Frontal cortex (tissue), 4 donors: ENCODE measurements at places on chromosomes 3 and 15.
A peak's percentile ranks its signal among the peaks of the same experiment; 100 is the strongest.

GRCh38 chr3:137509354-137510045 lies 254.6 kb upstream of the SOX14 start:
- no peak for DNase-seq

DNA sequence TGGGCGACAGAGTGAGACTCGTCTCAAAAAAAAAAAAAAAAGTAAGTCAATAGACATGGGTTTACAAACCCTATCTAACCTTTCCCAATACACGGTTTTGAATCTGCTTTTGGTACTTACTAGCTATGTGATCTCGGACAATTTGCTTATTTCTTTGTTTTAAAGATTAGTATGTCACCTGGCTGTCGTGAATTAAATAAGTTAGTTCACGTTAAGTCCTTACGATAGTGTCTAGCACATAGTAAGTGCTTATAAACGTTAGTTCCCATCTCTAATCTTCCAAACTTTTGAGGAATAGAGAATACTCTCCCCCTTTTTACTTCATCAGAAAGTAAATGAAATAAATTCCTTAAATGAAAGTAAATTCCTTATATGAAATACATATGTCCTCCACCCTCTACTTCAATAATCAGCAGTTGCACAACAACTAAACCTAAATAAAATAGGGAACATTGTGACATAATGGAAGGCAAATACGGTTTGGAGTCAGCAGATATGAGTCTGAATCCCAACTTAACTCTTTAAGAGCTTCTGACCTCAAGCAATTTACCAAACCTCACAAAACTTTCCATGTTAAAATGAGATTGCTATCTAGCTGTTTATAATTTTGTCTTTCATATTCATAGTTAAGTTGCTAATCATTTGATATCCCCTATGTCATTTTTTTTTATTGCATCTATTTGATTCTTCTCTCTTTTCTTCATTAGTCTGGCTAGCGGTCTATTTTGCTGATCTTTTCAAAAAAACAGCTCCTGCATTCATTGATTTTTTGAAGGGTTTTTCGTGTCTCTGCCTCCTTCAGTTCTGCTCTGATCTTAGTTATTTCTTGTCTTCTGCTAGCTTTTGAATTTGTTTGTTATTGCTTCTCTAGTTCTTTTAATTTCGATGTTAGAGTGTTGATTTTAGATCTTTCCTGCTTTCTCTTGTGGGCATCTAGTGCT lies 134.6 kb downstream of the PEAK1 start:
- DNase-seq, result no peak

DNA sequence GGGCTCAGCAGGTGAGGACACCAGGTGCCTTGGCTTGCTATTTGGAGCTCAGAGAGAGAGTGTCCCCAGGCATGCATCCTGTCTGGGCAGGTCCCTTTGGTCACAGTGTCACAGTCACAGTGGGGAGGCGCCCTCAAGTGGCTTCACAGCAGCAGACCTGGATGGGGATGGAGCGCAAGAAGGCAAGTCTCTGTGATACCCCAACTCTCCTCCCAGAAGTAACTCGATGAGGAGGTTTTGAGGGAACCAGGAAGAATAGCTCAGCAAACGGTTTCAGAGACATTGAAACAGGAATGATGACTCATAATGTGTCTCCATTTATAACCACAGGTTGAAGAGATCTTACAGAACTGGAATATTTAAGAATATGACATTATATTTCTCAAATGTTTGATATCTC lies 66.5 kb upstream of the SH3GL3 start:
- DNase-seq, result peak; percentile 41

- DNase-seq, result no peak
These were observed 31.3 kb downstream of the GATM start for GRCh38 chr15:45347033-45347432.

GRCh38 chr3:46907271-46907670 lies 29.8 kb downstream of the PTH1R start:
- no peak for DNase-seq

DNA sequence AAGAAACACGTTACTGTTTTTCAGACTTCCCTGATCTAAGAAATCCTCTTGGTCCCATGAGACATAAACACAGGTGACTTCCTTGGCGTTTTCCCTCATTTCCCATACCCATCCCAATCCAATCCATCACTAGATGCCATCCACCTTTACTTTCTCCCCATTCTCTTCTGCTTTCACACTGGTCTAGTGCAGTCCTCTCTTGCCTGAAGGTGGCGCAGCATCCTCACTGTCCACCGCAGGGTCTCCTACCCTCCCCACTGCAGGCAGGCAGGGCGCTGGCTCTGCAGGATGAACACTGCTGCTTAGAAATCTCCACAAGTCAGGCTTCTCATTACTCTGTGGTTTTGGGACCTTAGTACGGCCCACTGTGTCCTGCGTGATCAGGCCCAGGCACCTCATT lies 58.2 kb downstream of the RAB7A start:
- no peak for DNase-seq

- DNase-seq, result no peak
These were observed 49.9 kb downstream of the LRRFIP2 start for GRCh38 chr3:37124435-37124834.

DNA sequence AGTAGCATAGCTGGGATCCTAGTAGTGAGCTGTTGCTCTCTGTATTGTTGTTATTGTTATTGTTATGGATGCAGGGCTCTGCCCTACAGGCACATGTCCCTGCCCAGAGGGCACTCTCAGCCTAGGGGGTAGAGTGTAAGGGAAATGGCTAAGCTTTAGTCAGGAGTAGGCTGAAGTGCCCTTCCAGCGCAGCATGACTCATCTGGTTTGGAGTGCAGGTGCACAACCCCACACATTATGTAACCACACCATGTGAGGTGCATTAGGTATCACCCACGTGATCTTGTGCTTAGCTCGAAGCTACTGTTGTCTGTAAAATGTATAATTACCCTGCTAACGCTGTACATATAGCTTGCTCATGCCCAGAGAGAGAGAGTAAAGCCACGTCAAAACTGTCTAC lies 48.3 kb upstream of the TIPARP start:
- DNase-seq, result no peak

DNA sequence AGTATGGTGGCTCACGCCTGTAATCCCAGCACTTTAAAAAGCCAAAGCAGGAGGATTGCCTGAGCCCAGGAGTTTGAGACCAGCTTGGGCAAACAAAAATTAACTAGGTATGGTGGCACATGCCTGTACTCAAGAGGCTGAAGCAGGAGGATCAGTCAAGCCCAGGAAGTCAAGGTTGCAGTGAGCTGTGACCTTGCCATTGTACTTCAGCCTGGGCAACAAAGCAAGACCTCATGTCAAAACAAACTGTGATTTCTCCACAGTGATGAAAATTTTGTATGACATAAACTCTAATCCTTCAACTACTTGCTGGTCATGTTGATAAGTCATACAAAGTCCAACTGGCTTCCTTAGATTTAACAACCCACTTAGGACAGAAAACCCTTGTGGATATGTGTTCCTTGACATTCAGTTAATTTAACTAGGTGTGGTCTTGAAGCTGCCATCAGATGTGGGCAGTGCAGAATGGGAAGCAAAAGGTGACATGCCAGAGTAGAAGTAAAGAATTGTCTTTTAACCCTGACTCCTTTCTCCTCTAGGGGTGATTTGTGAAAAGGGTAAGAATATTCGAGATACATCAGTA lies 263.3 kb downstream of the PTPRG start:
- DNase-seq, result no peak

- DNase-seq, result no peak
These were observed 2.5 kb downstream of the GPR62 start for GRCh38 chr3:51957520-51958205.

DNA sequence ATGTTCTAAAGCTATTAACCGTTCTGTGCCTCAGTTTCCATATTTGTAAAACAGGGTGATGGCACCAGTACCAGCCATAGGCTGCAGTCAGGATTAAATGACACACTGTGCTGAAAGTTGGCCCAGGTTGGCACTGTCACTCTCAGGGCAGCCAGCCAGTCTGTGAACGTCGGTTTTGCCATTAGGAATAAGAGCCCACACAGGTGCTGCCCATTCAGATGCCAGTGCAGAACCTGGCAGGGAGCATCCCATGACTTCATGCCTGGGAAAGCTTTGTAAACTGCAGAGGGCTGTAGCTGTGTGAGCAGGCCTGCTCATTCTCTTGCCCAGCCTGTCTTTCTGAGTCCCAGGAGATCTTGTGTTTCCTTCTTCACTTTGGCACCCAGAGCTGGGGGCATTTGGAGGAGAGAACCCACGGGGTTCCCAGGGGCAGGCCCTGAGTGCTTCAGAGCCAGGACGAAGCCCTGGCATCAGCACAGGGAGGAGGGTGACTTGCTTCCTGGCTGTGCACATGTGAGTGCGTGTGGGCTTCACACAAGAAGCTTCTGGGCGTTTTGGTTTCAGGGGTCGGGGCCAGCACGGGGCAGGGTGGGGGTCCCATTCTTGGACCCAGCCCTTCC lies 46.9 kb downstream of the ZNF710 start:
- no peak for DNase-seq

- no peak for DNase-seq
These were observed 1.2 kb upstream of the SPICE1 start for GRCh38 chr3:113516115-113516505.

- DNase-seq, result no peak
These were observed 322.7 kb downstream of the SV2B start for GRCh38 chr15:91422797-91423196.

DNA sequence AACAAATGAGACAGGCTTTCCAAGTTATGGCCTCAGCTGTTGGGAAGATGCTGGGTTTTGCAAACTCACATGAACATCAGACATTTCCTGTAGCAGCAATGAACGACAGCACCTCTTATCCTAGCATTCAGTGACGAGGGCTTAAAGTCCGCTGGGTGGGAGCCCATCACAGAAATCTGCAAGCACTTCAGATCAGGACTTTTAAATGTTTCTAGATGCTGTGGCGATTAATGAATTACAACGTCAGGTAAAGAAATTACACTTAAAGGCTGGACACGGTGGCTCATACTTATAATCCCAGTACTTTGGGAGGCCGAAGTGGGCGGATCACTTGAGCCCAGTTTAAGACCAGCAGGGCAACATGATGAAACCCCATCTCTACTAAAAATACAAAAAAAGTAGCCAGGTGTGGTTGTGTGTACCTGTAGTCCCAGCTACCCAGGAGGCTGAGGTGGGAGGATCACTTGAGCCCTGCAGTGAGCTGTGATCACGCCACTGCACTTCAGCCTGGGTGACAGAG lies 3.9 kb downstream of the AEN start:
- DNase-seq, result no peak

DNA sequence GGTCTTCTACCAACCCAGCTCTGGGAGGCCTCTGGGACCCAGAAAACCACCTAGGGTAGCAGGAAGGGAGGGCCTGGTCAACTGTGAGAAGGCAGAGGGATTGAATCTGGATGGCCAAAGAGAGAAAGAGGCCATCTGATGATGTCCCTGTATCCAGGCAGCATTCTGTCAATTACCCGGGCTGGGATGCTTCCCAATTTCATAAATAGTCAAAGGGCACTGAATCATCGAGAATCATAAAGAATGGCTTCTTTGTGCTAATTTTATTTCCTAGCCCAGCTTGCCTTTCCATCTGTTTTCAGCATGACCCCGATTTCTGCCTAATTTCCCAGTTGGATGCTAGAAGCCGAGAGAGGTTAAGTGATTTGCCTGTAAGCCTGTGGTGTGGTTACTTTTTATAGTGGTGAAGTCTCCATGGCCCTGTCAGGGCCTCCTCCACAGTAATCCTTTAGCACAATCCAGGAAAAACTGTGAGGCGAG lies 129.2 kb downstream of the FAM43A start:
- DNase-seq, result peak; percentile 29

DNA sequence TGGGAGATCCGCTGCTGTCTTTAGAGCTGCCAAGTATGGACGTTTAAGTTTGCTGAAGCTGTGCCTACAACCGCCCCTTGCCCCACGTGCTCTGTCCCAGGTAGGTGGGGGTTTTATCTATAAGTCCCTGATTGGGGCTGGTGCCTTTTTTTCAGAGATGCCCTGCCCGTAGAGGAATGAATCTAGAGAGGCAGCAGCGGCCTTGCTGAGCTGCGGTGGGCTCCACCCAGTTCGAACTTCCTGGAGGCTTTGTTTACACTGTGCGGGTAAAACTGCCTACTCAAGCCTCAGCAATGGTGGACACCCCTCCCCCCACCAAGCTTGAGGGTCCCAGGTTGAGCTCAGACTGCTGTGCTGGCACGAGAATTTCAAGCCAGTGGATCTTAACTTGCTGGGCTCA lies 83.4 kb upstream of the FGF7 start:
- DNase-seq, result no peak

DNA sequence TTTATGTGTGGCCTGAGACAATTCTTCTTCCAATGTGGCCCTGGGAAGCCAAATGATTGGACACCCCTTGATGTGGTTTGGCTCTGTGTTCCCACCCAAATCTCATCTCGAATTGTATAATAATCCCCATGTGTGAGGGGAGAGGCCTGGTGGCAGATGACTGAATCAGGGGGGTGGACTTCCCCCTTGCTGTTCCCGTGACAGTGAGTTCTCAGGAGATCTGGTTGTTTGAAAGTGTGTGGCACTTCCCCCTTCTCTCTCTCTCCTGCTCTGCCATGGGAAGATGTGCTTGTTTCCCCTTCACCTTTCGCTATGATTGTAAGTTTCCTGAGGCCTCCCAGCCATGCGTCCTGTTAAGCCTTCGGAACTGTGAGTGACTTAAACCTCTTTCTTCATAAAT lies 60.1 kb upstream of the PARL start:
- DNase-seq, result no peak

- no peak for DNase-seq
These were observed 796.0 kb downstream of the ROBO2 start for GRCh38 chr3:77835921-77836320.

- DNase-seq, result no peak
These were observed 43.6 kb upstream of the KY start for GRCh38 chr3:134694466-134694865.

- no peak for DNase-seq
These were observed 71.1 kb downstream of the HMCES start for GRCh38 chr3:129349791-129350190.
